ENCODE measurements at places on chromosomes 7 and 10.

DNA sequence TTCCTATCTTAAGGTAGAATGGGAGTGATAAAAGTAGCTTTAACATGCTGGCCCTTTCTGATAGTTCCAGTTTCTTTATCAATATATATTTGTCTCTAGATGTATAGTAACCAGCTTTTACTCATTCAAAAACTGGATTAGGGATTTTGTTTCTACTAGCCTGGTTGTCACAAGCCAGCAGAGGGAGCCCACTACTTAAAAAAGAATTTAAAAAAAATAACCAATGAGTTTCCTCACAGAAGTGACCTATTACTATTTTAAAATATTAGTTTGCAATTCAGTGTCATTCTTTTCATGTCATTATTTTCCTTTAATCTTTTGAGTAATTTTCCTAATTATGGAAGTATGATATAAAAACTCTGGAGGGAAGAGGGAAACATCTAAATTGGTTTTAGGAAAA lies 142.1 kb downstream of the PHTF2 start:
- peak; percentile 16 for DNase-seq

- peak; percentile 87 for DNase-seq
Measured at GRCh38 chr10:12710594-12711349, 290.7 kb downstream of the CCDC3 start.

DNA sequence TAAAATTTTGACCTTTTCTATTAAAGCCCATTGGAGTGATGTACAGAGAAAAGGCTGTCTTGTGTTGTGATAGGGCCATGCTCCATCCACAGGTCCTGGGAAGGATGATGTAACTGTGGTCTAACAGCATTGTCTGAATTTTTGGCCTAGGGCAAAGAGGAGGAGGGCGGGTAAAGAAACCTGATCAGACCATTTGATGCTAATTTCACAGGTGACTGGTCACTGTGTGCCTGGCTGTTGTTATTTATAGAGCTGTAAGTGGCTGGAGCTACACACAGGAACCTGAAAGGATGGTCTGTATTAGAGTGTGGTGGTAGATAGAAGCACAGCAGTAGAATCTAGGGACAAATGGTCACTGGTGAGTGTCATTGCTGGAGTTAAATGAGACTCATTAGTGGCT lies 182.1 kb downstream of the AUTS2 start:
- peak; percentile 39 for DNase-seq

- DNase-seq, result no peak
Measured at GRCh38 chr10:89904755-89905154, 203.4 kb downstream of the KIF20B start.

DNA sequence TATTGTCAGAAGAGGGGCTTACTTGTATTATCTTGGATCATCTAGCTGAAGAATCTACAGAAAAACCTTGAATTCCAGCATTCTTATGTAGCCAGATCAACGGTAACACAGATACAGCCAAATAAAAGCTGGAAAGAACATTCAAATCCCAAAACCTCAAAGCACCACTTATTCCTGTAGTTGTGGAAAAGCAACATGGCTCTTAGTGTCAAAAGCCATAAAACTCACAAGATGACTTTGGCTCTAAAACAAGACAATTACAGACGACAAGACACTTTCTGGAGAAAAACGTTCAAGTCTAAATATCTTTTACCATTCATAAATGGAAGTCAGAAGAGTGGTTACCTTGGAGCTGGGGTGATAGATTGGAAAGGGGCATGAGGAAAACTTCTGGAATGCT lies 173.0 kb downstream of the HERPUD2 start:
- no peak for DNase-seq

- DNase-seq, result no peak
Measured at GRCh38 chr10:112842832-112843360, 107.2 kb upstream of the TCF7L2 start.

- no peak for DNase-seq
Measured at GRCh38 chr10:102436312-102436711, 3.9 kb upstream of the CUEDC2 start.

DNA sequence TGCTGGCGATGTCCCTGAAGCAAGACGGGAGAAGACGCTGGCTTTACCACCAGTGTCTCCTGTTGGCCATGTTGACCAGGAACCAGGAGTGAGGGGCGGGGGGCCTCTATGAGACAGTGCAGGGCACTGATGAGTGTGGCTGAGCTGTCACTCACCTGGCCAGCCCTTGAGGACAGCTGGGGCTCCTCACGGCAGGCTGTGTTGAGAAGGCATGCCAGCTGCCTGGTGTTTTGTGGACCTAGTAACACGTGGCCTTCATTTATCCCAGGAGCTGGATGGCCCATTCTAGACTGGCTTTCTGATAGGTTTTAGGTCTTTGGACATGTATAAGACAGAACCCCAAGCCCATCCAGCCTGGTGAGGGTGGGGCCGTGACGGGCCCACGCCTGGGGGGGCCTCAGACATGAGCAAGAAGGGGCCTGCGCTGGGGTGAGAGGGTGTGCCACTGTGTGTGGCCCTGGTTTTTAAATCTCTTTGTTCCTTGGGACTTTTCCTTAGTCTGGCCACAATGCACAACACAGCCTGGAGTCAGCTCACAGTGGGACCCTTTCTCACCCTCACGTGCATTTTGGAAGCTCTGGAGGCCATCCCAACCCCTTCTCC lies 10.5 kb downstream of the RHBDD2 start:
- DNase-seq, result no peak

DNA sequence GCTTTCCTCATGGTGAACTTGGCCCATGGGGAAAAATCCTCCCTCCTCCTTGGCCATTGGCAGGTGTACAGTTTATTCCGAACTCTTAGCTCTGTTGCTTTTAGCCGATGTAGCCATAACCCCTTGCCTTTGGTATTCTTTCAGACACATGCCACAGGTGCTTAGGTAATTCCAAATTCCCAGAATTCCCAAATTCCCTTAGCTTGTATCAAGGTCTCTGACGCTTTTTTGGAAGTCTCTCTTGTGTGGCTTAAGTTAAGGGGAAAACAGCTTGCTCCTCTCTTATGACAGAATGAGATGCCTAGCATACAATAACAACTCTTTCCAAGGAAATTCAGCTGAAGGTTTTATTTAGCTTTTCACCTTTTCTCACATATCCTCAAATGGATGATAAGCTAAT lies 68.0 kb downstream of the SUGCT start:
- DNase-seq, result no peak

DNA sequence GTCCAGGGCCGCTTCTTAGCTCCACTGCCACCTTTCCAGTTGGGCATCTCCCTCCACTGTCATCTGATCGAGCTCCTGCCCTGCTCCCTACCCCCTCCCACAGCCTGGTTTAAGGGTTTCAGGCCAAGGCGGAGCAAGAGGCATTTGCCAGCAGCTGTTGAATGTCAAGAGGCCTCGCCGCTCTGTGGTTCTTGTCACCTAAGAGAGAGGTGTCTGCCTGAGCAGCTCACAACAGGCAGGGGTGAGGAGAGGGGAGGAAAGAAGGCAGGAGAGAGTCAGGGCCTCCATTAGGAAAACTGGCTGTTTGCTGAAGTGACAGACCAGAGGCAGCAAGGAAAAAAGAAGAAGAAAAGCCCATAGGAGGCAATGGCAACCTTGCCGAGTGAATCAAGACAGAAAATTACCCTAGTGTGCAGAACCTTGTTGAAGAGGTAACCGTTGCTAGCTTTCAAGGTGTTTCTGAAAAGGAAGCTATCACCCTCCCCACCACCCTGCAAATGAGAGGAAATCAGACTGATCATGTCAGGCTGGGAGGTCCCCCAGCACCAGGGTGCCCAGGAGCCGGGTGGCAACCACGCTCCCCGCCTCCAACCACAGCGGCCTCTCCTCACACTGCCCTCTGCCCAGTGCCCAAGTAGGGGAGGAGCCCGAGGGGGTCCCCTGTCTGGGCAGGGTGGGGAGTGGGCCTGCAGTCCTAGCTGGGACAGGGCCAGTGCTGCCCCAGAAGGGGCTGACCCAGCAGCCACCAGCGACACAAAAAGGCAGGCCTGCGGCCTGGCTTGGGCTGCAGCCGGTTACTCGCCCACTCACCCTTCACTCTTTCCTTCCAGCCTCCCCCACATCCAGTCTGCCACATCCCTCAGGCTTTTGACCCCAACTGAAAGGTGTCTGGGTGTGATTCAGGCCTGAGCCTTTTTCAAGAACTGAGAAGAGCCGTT lies 7.1 kb downstream of the GATA3 start:
- no peak for DNase-seq

DNA sequence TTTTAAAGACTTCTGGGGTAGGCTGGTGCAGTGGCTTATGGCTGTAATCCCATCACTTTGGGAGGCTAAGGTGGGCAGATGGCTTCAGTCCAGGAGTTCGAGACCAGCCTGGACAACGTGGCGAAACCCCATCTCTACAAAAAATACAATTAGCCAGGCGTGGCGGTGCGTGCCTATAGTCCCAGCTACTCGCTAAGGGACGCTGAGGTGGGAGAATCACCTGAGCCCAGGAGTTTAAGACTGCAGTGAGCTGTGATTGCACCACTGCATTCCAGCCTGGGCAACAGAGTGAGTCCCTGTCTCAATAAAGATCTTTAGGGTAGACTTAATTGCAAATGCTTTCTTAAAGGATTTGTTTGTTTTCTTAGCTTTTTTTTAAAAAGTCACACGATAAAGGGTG lies 29.3 kb downstream of the PTPN12 start:
- DNase-seq, result no peak

Data from iPS-NIHi11 (cell line).